Activated T-cell treated with anti-CD3 and anti-CD28 coated beads for 48 hours (primary cell): ENCODE measurements at places on chromosomes 16 and 17.

DNA sequence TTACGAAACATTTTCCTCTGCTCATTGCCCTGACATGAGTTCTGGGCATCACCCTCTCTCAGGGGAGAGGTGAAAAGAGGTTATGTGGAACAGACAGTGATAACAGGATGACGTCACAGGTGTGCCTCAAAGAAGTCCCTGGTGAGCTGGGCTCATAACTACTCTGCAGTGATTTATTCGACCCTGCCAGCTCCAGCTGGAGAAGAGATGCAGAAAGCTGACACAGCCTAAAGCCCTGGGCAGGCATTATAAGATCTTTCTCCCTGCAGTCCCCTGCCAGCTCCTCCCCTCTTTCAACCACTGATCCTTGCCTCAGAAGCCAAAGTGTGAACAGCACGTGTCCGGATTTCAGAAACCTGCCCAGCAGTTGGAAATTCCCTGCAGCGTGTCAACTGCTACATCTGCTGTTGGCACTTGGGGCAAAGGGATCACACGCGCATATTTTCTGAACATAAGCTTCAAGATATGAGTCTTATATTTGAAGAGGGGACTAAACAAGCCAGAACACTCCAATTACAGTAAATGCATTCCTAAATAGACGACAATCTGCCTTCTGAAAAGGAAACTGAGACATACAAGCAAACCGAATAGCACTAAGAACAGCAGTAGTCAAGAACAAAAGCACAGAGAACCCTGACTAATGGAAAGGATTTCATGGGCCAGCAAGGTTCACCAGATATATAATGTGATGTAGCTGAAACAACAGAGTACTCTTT, 80.5 kb downstream of the SMG6 start:
- DNase-seq = peak; percentile 29

DNA sequence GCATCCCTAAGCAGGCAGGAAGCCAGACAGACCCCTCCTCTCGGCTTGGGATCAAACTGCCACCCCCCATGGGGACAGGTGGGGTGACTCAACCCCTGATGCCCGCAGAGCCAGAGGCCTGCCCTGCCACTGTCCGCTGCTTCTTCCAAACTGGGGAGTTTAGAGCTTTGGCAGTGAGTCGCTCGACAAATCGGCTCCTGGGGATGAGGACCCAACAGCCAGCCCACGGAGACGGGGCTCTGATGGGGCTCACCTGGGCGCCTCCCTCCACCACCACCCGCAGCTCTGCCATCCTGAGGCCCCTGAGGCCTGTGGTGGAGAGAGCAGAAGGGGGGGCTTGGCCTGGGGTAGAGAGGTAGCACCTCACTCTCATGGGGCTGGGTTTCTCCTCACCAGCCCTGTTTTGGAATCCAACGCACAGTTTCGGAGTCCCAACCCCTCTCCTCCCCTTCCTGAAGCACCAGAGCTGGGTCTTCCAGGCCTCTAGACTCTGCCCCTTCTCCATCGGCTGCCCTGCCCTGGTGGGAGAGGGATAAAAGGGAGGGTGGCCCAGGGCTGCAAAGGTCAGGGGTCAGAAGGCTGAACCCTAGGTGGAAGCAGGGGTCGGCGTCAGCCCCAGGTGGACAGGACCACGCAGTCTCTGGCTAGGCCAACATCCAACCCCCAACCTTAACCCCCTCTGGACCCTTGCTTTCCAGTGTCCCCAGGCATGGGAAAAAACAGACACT, 5.8 kb downstream of the PRSS22 start:
- DNase-seq = no peak

GRCh38 chr16:87604634-87605111, 2.4 kb downstream of the JPH3 start:
- no peak for DNase-seq

- DNase-seq = no peak
Measured at GRCh38 chr17:36993227-36993626, 44.5 kb downstream of the AATF start.

DNA sequence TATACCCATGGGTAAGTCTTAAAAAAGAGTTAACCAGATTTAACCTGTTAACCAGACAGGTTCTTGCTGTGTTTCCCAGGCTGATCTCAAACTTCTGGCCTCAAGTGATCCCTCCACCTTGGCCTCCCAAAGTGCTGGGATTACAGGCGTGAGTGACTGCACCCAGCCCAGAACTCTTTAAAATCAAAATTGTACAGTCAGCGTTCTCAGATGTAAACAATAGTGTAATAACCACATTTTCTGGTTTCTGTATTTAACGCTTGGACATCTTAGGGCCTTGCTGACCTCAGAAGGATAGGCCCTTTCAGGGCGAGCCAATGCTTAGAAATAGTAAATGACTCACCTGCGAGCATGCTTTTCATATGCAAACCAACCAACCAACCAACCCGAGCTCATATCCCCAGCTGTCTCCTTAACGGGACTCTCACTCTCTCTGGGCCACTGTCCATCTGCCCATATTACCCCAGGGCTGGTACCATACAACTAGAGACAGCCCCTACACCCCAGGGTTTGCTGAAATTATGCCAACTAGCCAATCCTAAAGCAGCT, 415.0 kb upstream of the XYLT1 start:
- no peak for DNase-seq

DNA sequence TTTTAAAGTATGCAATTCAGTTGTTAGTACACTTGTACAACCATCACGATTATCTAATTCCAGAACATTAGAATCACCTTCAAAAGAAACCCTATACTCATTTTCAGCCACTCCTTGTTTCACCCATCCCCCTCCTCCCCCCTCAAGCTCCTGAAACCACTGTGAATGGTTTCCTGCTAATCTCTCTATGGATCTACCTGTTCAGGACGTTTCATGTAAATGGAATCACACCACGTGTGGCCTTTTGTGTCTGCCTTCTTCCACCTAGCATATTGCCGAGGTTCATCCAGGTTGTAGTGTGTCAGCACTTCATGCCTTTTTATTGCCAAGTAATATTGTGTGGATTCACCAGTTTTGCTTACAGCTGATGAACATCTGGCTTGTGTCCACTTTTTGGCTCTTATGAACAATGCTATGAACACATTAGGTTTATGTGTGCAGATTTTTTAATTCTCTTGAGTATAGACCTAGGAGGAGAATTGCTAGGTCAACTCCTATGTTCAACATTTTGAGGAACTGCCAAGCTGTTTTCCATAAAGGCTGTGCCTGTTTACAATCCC, 17.8 kb downstream of the EIF4A3 start:
- no peak for DNase-seq

GRCh38 chr17:18377437-18378204, at the start of gene EVPLL:
Gene EVPLL, plus strand, starts transcription at chr17:18377778. Its CDS starts 3,160 bp downstream, at chr17:18380938.
- no peak for DNase-seq

- no peak for DNase-seq
Measured at GRCh38 chr17:42010898-42011516, 6.2 kb downstream of the DNAJC7 start.

DNA sequence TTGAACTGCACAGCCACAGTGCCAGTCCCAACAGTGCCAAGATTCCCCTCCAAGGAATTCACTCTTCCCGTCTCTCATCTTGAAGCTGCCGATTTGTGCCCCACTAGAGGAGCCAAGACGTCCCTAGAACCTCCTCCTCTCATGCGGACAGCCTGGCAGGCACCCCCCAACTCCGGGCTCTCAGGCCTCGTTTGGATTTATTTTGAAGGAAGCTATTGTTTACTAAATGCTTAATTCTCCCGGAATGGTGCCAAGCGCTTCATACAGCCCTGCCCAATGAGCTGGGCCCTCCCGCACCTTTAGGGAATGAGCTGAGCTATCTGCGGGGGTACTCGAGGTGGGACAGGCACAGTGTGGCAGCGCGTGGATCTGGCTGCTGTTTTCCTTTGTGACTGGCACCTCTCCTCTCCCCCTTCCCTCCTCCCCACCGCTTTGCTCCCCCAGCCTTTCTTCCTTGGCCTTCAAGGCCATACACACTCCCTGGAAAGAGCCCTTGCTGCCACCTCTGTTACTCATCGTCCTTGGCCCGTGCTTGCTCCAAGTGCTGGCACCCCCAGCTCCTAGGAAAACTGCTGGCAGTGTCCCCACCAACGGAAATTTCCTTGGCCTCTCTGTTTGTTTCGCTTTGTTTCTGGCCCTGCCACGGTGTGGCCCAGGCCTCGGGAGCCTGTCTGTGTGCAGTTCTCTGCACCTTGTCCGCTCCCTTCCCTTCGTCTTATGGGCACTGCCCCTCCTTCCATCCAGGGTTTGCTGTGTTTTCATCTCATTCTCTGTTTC, 49.9 kb upstream of the CDR2 start:
- DNase-seq = no peak

DNA sequence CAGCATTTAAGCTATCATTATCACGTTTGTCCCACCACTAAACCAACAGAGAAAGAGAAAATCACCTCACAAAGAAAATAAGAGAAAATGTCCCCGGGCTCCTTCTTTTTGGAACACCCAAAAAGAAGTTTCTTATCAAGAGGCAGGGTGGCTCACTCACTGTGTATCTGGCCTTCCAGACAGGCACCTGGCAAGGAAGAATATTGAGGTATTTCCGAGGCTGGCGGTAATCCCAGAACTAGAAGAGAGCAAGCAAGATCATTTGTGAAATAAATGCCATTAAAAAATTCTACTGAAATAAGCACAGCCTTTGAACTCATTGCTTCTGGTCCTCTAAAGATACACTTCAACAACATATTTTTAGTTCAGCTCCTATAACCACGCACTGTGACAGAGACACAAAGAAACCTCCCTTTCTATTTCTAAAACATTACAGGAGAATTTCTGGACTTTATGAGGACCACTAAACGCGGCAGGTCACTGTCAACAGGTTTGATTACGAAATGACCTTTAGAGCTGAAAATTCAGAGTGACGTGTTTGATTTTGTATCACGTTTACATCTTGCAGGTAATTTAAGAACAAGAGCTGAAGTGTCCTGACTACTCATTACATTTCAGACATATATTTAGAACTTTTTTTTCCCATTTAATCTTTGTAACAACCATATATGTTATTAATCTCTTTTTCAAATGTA, 61.0 kb downstream of the WDR59 start:
- no peak for DNase-seq

DNA sequence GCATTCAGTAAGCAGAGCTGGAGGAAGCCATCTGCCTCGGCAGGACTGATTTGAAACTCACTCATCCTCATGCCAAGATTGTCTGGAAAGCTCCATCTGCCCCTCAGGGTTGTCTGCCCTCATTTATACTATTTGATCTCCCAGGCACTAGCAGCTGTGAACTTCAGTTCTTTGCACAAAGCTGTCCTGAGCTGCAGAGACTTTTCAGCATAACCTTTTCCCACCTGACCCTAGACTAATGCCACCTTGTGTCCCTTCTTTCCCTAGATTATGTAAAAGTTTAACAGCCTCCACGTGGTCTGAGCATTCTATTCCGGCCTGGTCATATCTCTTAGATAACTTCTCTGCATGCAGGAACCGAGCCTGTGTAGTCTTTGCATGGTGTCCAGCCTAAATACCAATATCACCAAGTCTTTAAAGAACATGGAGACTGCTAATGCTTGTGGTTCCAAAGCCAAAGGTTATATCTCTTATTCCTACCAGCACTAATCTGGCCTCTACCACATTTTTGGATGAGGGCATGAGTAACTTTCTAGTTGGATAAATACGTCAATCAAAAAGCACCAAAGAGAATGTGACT, 29.1 kb downstream of the STAT5A start:
- DNase-seq = no peak

- no peak for DNase-seq
Measured at GRCh38 chr17:56119936-56120335, 33.3 kb upstream of the ANKFN1 start.

GRCh38 chr17:82948081-82948511, 108.3 kb upstream of the ZNF750 start:
- no peak for DNase-seq

- no peak for DNase-seq
Measured at GRCh38 chr16:30894540-30895368, 877 bp upstream of the BCL7C start.

GRCh38 chr16:11459722-11460121, 114.5 kb downstream of the RMI2 start:
- no peak for DNase-seq

DNA sequence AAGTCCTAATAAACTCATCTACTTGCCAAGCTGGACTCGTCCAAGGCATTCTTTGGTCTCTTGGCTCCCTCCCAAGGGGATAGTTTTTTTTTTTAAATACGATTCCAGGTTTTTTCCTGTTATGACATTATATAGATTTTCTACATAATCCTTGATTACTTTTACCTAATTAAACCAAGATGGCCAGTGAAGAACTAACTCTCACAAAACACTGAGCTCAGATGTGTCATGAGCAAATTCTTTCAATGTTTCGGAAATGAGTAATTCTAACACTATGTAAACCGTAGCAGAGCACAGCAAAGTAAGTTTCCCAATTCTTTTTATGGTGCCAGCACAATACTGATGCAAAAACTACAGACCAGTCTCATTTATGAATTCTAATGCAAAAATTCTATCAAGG, 1.8 kb downstream of the ZNF23 start:
- DNase-seq = no peak

GRCh38 chr16:361872-362701, 8.3 kb downstream of the MRPL28 start:
- peak; percentile 73 for DNase-seq

DNA sequence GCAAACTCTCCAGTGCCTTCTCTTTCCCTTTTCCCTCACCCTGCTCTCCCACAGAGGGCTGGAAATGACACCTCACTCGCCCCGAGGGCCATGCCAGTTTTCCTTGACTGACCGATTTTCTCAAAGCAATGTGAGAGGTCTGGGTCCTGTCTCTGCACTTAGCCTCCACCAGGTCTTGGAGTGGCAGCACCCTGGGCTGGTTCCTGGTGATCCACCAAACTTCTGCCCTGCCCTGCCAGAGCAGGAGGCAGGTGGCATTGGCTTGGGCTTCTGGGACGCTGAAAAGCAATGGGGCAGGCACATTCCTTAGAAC, 97.5 kb downstream of the RAB11FIP4 start:
- no peak for DNase-seq

DNA sequence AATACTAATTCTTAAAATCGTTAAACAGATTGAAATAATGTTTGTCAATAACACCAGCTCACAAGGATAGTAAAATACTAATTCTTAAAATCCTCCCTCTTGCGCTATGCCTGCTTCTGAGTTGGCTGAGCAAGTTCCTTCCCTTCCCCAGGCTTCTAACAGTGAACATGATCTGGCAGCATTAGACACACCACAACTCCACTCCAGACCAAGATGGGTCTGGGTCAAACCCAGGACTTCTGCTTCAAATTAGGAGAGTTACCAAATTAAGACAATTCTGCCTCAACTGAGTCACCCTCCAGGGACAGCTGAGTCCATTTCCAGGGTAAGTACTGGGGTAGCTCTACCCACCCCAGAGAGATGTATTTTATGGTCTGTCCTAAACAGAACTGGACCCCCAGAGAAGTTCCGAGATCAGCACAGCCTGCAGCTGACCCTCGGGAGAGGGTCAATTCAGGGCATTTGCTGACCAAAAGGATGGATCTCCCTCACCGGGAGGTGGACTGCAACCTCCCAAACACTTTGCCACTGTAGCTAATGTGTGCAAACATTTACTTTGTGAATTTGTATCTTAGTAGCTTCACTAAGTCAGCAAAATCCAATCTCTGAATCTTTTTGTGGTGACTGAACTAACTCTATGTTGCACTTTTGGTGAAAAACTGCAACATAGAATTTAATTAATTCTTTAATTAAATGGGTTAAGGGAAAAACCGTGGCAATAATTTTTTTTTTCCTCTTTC, 48.8 kb downstream of the ADCY9 start:
- no peak for DNase-seq

- DNase-seq = no peak
Measured at GRCh38 chr17:20059728-20060188, 50.6 kb downstream of the SPECC1 start.

- no peak for DNase-seq
Measured at GRCh38 chr17:58224315-58224714, 5.3 kb upstream of the MKS1 start.

GRCh38 chr17:50214976-50215760, 13.7 kb upstream of the COL1A1 start:
- no peak for DNase-seq
